ENCODE measurements at places on chromosomes 3 and 15. TPM values are rescaled to one million over a fixed set of nuclear protein-coding genes. Genes with fewer than 3 reads are reported as not detected.

Gene FAM107A
- 0.13 TPM for total RNA-seq

Gene TRANK1
- total RNA-seq: 28.1 TPM

Gene CSTA
- 0.65 TPM for total RNA-seq

Gene CX3CR1
- total RNA-seq: under 0.01 TPM

Gene SYNPR
- not detected for total RNA-seq

Gene UBAP1L
- total RNA-seq: 2.7 TPM

Gene SCAANT1
- total RNA-seq: not detected

Gene ZNF385D
- 26.8 TPM for total RNA-seq

Gene PAK6
- total RNA-seq: not detected

Gene OIP5
- total RNA-seq: 5.1 TPM
